ENCODE measurements at places on chromosomes 4 and X.

DNA sequence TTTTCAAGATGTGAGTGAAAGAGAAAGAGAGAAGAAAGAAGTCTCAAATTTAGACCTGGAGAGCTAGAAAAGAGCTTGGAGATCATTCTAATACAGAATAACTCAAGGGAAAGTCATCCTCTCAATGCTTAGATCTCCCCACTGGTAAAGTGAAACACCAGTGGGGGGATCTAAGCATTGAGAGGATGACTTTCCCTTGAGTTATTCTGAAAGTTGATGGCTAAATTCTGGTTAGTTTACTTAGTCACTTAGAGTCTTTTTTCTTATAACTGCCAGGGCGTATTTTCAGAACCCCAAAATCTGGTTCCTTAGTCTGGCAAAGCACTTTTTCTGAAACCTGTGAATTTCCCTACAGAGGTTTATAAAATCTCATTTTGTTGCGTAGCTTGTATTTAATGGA lies 198.6 kb downstream of the ARHGAP24 start:
- DNase-seq: no peak

DNA sequence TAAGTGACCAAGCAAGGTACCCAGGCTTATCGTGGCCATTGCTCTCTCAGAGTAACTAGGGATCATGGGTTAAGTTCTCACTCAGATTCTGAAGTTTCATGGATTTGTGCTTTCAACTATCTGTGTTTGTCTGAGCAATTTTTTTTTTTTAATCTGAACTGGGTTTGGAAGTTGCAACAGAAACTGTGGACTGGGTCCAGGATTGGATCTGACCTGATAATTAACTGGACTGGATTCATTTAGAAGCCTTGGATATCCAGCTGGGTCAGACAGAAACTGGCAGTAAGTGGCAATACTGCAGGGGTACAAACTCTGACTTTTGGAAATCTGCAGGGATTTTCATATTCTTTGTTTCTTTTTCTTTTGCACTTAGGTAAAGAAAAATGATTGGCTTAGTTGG lies 38.7 kb upstream of the FGF2 start:
- DNase-seq: no peak

DNA sequence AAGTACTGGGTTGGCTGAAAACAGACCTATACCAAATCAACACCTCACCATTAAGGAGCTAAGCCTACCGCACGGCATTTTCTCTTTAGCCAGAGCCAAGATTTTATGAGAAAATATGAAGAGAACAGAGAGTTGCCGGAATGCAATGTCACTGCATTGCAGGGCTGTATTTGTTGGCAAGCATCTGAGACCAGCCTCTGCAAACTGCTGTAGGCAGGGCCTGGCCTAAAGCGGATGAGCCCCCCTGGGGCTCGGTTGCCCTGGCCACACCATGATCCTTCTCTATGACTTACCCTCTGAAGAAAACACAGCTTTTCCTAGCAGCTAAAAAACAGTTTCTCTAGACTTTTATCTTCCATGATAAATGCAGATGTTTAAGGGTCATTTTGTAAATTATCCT lies 120.5 kb upstream of the SORBS2 start:
- no peak for DNase-seq

GRCh38 chrX:130055103-130055502 lies 55.2 kb downstream of the ELF4 start:
- no peak for DNase-seq

- DNase-seq: no peak
Measured at GRCh38 chrX:129360175-129360574, 163.1 kb downstream of the SMARCA1 start.

DNA sequence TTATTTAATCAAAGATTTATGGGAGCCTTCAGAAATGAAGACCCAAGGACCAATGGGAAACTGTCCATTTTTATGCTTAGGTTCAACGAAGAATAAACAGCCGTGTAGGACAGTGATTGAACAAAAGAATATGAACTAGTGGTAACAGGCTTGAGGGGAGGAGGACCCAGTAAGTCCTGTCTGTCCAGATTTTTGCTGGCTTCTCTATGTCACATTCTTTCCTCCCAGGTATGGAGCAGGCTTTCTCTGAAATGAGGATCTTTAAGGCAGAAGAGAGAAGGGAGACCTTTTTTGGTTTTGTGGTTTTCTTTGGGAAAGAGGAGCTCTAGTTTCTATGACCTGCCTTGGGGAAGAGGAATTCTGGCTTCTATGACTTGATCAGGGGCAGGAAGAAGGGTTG lies 74.1 kb downstream of the BANK1 start:
- DNase-seq: no peak

DNA sequence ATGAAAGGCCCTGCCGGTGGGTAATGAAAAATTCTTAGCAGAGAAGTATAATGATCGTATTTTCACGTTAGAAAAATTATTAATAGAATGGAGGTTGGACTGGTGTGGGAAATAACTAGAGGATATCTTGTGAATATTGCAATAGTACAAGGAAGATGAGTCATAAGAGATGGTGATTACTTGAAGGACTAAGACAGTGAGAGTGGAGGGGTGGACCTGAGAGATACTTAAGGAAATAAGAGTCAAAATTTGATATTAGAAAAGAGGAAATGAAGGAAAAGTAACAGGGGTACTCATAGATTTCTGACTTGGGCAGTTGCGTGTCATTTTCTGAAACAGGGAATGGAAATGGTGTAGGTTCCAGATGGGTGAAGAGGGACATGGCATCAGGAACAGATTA lies 1.7 kb upstream of the USP53 start:
- DNase-seq: no peak

DNA sequence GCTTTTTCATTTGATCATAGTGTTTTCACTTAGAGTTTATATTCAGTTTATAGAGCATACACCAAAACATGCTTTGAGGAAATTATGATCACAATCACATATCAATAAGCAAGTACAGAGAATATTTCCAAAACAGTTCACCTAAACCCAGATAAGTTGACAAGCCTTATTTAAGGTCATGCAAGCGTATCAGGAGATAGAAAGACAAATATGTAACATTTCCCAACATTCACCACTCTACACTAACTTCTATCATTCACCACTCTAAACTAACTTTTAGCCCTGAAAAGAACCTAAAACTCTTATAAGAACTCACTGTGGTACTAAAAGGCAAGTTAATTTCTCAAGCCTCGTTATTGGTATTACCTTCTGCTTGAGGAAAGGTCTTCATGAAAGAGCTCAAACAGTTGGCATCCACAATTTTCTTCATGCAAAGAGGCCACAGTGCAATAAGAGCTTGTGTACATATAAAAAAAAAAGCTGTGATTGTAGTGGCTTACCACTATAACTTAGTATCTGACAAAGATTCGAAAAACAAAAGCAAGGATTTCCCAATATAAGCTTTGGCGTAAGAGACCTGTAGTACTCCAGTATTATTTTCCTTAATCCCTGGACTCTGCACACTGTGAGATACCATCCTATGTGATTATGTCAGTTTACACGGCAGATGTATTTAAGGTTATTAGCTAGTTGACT lies 903.3 kb downstream of the STIM2 start:
- DNase-seq: no peak

GRCh38 chr4:52822583-52822971 lies 39.5 kb upstream of the RASL11B start:
- DNase-seq: no peak

GRCh38 chrX:134171661-134172587 lies 65.1 kb upstream of the CCDC160 start:
- DNase-seq: no peak

DNA sequence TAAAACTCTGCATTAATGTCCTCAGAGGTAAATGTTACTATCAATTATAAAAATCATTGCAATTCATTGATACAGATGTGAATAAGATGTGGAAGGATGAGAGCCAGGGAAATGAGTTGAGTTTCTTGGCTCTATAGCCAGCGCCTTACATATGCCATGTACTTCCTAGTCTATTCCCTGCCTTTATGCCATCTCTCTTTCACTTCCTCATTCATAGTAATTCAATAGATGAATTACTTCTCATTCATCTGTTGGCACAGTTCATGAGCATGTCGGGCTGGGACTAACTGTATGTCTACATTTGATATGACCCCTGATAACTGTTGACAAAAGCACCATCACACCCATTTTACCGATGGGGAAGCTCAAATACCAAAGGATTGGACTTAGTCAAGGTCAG lies 55.7 kb downstream of the LNX1 start:
- no peak for DNase-seq

GRCh38 chr4:176549161-176549865 lies 229.5 kb downstream of the SPCS3 start:
- no peak for DNase-seq

GRCh38 chr4:184958127-184958922 lies 60.0 kb upstream of the HELT start:
- no peak for DNase-seq

GRCh38 chr4:139973616-139974015 lies 180.4 kb downstream of the MAML3 start:
- DNase-seq: no peak

- DNase-seq: no peak
Measured at GRCh38 chrX:9704876-9705465, 60.7 kb downstream of the GPR143 start.

- DNase-seq: no peak
Measured at GRCh38 chrX:39750848-39751247, 346.9 kb downstream of the BCOR start.

- no peak for DNase-seq
Measured at GRCh38 chrX:119502727-119503483, 34.7 kb downstream of the SLC25A5 start.

DNA sequence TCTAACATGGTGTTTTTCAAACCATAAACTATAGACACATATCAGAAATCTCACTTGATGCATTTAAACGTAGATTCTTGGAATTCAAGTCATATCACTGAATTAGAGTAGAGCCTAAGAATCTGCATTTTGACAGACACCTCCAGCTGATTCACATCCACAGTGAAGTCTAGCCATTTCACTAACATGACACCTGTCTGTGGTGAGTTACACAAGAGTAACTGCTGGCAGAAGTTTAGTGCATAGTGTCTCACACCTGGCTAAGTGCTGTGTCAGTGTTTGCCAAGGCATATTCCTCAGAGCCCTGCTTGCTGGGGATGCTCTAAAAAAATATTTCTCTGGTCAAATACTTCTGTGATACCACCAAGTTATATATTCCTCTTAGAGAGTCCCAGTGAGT lies 237.5 kb upstream of the DIAPH2 start:
- no peak for DNase-seq

DNA sequence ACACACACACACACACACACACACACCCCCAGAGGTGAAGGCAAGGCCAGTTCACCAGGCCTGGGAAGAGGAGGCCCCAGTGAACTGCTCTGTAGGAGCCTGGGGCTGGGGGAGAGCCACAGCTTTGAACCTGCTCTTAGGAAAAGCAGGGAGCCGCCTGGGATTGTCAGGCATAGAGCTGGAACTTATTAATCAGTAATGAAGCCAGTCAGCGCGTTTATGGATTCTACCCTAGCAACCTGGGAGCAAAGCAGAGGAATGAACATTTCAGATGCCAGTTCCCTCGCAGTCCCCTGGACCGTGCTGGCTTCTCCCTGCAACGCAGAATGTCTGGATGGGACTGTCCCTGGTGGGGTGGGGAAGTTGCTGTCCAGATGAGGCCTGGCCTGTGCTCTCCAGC lies 45.3 kb upstream of the DDX3X start:
- DNase-seq: no peak

Measured in activated CD8-positive, alpha-beta memory T cell treated with anti-CD3 and anti-CD28 coated beads for 1 hour (primary cell).